ENCODE measurements at places on chromosomes 2 and 18.

GRCh38 chr2:19461504-19462255 lies 103.3 kb upstream of the OSR1 start:
- no peak for DNase-seq

- DNase-seq: no peak
These were observed 212.1 kb downstream of the TCF4 start for GRCh38 chr18:55375930-55376329.

- DNase-seq: no peak
These were observed 362.4 kb downstream of the ADCYAP1 start for GRCh38 chr18:1267021-1267420.

DNA sequence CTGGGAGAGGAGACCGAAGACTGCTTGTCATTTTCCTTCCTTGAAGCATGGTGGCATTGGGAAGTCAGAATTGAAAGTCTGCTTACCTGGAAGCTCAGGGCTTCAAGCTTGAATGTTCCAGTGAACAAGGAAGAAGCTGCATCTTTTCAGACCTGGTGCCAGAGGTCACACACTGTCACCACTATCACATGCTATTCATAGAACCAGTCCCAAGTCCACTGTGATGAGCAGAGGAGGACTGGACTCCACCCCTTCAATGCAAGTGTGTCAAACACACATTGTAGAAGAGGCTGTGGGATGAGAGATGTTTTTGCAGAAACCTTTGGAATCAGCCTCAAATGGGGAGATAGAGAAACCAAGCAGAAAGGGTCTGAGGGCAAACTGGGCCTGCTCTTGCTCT lies 81.4 kb downstream of the LYPD1 start:
- DNase-seq: no peak

- no peak for DNase-seq
These were observed 21.0 kb upstream of the ATP9B start for GRCh38 chr18:79048245-79048632.

- DNase-seq: no peak
These were observed 21.2 kb upstream of the TET3 start for GRCh38 chr2:73963385-73964120.

- DNase-seq: peak; percentile 40
These were observed 118.1 kb upstream of the CXCR4 start for GRCh38 chr2:136236019-136236418.

- DNase-seq: no peak
These were observed 64.2 kb upstream of the SH3RF3 start for GRCh38 chr2:109064660-109065390.

GRCh38 chr2:127683757-127684156 lies 8.4 kb upstream of the LIMS2 start:
- peak; percentile 23 for DNase-seq

- DNase-seq: no peak
These were observed 2.2 kb downstream of the EPHA4 start for GRCh38 chr2:221569871-221570270.

- DNase-seq: no peak
These were observed 182.9 kb downstream of the VWC2L start for GRCh38 chr2:214593727-214594126.

GRCh38 chr2:232963913-232964312 lies 49.1 kb downstream of the NGEF start:
- DNase-seq: no peak

DNA sequence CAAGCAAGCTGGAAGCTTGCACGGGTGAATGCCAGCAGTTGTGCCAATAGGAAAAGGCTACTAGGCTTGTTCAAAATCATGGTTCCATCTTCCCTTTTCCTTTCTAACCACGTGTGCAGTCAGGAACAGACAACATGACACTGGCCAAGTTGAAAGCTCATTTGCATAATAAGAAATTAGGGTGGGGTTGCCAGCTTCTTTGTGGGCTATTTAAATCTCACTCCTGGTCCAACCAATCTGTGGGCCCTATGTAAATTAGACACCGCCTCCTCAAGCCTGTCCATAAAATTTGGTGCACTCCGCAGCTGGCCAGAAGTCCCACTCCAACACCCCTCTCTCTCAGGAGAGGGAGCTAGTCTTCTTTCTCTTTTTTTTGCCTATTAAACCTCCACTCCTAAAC lies 1948.4 kb upstream of the PIK3C3 start:
- no peak for DNase-seq

DNA sequence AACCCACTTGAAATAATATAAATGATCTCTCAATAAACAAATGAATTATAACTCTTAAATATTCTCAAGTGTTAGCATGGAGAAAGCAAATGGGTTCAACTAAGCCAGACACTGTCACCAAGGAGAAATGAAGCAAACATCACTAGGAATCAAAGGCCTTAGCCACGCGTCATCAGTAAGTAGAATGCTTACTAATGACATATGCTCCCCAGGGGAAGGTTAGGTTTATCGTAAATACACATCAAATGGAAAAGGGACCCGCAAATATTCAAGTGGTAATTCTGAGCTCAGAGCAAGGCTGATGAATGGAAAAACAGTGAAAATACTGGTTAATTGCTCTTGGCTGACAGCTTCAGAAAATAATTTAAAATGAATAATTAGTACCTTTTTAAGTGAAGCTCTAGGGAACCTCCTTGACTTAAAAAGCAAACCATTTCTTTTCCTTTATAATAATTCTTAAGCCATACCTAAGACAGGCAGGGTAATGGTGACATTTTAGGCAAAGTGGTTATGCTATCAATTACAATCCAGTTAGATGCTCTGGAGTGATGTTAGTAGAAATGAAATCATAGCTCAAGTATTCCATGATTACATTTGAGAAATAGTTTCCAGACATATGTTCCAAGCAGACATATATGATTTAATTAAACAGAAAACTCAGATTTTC lies 101.5 kb downstream of the ALPK2 start:
- DNase-seq: peak; percentile 62

DNA sequence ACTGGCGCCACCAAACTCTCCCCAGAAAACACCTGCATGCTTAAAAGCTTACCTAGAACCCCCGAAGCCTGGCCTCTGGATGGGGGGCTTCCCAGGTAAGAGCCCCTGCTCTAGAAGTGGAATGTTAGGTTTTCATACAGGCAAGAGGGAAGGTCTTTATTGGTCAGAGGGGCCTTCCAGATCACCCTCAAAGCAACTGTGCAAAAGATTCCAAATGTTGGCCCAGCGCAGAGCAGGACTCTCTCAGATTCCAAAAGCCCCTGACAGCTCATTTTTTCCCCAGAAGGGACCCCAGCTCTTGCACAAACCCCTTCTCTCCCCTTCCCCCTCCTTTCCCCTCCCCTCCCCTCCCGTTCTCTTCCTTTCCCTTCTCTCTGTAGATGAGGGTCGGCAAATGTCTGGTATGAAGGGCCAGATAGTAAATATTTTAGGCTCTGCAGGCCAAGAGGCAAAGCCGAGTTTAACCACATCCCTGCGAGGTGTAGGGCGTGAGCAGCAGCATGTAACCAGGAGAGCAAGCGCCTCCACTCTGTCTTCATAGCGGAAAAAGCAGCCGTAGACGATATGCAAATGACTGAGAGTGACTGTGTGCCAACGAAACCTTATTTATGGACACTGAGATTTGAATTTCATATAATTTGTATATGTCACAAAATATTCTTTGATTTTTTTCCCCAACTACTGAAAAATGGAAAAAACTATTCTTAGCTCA lies 116.9 kb downstream of the SMAD7 start:
- no peak for DNase-seq

DNA sequence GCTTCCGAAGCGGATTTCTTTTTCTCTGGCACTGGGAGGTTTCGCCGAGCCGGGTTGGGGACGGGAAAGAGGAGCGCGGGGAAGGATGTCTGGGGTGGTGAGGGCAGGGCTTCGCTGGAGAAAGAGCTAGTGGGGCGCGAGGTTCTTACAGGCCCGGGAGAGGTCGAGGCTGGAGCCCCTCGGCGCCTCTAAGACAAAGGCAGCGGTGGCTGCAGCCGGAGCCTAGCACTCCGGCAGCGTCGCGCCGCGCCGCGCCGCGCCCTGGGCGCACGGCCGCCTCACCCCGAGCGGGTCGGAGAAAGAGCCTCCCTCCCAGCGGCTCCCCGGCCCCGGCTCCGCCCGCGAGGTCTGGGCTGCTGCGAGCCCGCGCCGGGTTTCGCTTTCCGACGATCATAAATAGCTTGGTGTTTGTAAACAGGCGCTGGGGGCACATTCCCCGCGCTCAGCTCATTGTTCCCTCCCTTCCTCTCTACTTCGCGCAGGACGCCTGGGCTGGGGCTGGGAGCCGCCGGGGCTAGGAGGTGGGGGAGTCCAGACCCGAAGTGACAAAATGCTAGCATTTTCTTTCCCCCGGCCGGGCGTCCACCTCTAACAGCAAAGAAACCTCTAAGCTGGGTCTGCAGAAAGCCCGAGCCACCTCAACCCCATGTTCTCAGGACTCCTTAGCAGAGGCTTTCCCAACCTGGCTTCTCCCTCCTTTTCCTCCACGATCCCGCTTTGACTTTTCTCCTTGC lies 813 bp upstream of the MEIS1 start:
- peak; percentile 74 for DNase-seq

DNA sequence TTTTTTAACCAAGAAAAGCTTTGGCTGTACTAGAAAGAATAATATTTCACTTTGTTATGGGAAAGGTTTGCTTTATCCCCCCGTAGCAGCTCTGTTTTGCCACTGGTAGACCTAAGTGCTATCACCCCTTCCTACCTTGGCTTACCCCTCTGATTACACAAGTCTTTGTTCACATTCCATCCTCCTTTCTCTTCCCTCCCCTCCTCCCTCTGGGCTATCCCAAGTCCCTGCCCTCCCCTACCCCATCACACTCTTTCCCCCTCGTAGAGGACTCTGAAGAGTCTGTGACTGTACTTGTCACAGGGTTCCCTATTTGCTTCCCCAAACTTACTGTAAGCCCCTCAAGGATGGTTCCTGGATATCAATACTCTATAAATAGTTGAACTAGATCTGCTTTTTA lies 152.9 kb upstream of the NOSTRIN start:
- no peak for DNase-seq

- no peak for DNase-seq
These were observed 772.2 kb downstream of the TRIB2 start for GRCh38 chr2:13488965-13489364.

DNA sequence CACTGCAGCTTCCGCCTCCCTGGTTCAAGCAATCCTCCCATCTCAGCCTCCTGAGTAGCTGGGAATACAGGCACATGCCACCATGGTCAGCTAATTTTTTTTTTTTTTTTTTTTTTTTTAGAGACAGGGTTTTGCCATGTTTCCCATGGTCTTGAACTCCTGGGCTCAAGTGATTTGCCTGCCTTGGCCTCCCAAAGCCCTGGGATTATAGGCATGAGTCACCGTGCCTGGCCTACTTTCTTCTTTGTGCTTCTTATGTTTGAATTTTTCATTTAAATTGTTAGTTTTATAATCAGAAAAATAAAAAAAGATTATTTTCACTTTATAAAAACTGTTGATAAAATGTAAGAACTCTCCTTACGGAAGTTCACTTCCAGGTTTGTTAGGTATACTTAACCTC lies 101.5 kb upstream of the LPIN2 start:
- no peak for DNase-seq

DNA sequence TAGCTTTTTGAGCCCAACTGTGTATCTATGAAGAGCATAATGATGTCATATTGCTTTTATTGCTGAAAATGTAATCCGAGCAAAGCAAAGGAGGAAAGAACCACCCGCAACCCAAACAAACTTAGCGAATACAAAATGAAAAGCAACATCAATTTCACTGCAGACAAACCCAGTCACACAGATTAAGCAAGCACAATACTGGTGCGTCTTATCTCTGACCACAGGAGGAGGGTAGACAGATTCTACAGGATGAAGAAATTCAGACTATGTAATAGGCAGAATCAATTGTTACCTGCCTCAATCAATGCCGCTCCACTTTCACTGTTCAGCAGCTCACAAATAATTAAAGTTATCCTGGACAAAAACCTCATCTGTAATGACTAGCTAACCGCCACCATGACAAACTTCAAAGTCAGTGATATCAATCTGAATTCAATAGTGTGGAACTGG lies 115.5 kb upstream of the SP3 start:
- no peak for DNase-seq

GRCh38 chr2:233852056-233852455 lies 2.3 kb downstream of the HJURP start:
- no peak for DNase-seq

GRCh38 chr18:48885266-48885923 lies 65.4 kb downstream of the SMAD7 start:
- no peak for DNase-seq

GRCh38 chr2:16058256-16058655 lies 117.9 kb downstream of the MYCN start:
- no peak for DNase-seq

DNA sequence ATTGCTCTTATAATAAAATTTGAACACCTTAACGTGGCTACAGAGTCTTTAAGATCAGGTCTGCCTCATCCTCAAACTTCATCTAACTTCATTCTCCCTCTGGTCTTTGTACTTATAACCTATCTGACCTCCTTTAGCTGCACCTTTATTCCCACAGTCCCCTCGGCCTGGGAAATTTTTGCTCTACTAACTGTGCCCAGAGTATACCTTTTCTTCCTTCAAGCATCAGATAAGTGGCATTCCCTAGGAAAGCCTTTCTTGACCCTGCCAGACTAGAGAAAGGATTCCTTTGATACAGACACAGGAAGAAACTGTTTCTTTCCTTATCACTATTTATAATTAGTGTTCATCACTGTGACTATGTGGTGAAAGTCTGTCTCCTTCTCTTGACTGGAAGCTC lies 79.2 kb upstream of the RPRM start:
- no peak for DNase-seq

DNA sequence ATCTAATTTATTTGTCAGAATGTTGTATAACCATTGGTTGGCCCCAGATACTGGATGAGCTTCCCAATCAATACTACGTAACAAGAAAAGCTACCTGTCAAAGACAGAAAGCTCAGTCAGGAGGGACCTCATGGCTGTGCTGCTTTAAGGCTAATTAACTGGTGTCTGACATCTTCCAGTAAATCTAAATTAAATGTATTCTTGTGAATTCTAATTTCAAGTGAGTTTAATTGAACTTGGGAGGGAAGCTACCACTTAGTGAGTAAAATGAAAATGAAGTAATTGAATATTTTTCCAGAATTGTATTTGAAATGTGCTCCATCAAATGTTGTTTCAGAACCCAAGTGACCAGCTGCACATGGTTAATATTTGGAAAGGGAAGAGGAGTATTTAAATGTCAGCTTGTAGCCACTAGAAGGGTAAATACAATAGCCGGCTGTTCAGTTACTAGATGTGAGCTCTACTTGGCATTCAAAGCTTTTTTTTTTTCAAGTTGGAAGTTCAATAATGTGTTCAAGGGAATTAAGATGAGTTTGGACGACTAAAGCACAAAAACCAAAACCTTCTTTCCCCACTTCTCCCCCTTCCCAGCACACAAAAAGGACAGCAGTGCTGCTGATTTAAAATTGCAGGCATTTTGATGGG lies 62.0 kb downstream of the GPR39 start:
- DNase-seq: peak; percentile 40
